ENCODE measurements at places on chromosomes 6 and 20. TPM values are rescaled to one million over a fixed set of nuclear protein-coding genes. Genes with fewer than 3 reads are reported as not detected.

SLC4A11 gene
- 1.1 TPM for total RNA-seq

BPI gene
- not detected for total RNA-seq

TBPL1 gene
- total RNA-seq: 11.9 TPM

ASIP gene
- not detected for total RNA-seq

RNF39 gene
- not detected for total RNA-seq

SS18L1 gene
- total RNA-seq: 21.7 TPM

EYA4 gene
- not detected for total RNA-seq

BHLHE23 gene
- not detected for total RNA-seq

GPX6 gene
- total RNA-seq: not detected

GABRR2 gene
- total RNA-seq: 0.14 TPM

NFS1 gene
- total RNA-seq: 48.5 TPM

PPARD gene
- total RNA-seq: 23.2 TPM

ME1 gene
- not detected for total RNA-seq

ECT2L gene
- not detected for total RNA-seq

FRS3 gene
- total RNA-seq: 5.2 TPM

SOBP gene
- 0.97 TPM for total RNA-seq

RNF144B gene
- 0.91 TPM for total RNA-seq

Data from activated naive CD4-positive, alpha-beta T cell treated with anti-CD3 and anti-CD28 coated beads, Interleukin-2, amount 50 U/mL, for 72 hours (primary cell).